Spinal cord (tissue), 10 donors: ENCODE measurements at places on chromosomes 6 and 20.

DNA sequence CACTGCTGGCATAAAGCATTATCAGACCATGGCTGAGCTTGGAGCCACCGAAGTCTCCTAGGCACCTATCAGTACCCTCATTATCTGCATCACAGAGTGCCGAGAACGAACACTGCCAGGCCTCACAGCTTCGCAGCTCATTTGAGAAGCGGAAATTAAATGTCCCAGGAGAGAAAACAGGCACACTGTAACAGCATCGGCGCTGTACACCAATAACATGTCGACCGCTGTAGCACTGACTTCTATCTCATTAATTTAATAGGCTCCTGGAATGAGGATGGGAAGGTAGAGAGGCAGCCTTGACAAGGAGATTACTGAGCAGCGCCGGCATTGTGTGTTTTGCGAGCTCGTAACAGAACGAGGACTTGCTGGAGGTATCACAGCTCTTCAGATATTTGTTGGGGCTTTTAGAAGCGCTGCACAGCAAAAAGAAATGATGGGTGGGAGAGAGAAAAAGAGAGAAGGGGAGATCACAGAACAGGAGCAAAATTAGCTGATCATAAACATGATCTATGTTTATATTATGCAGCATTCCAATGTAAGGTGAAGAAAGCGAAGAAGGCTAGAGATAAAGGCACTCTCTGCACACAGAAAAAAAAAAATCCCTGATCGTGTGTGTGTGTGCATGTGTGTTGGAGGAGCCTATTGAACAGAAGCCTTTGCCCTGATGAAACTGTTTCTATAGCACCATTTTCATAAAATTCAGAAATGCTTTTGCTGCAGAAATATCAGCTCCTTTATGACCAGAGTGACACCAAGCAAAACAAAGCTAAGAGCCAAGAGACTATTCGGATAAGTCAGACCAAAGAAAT is 29.2 kb downstream of the ID4 start:
- peak; percentile 69 for DNase-seq

GRCh38 chr6:106910999-106911949 is 63.3 kb downstream of the CD24 start:
- DNase-seq, result no peak

GRCh38 chr6:1724616-1725015 is 114.9 kb downstream of the FOXC1 start:
- no peak for DNase-seq

DNA sequence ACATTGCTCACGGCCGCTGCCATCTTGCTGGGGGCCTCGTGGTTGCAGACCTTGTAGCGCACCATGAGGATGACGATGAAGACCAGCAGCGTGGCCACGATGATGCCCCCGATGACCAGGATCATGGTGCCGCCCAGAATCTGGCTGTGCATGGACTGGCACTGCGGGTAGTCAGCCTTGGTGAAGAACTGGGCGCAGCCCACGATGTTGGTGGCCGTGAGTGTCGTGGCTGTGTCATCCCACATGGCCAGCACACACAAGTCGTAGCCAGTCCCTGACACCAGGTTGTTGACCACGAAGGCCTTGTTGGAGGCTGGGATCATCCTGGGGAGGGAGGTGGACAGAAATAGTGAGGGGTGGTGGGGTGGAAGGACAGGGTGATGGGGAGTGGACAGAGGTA is 194.6 kb downstream of the LRFN2 start:
- DNase-seq, result no peak

GRCh38 chr6:37104824-37105147 is 65.2 kb upstream of the PIM1 start:
- DNase-seq, result no peak

- DNase-seq, result no peak
Observed at GRCh38 chr20:6583134-6583738, 184.2 kb upstream of the BMP2 start.

DNA sequence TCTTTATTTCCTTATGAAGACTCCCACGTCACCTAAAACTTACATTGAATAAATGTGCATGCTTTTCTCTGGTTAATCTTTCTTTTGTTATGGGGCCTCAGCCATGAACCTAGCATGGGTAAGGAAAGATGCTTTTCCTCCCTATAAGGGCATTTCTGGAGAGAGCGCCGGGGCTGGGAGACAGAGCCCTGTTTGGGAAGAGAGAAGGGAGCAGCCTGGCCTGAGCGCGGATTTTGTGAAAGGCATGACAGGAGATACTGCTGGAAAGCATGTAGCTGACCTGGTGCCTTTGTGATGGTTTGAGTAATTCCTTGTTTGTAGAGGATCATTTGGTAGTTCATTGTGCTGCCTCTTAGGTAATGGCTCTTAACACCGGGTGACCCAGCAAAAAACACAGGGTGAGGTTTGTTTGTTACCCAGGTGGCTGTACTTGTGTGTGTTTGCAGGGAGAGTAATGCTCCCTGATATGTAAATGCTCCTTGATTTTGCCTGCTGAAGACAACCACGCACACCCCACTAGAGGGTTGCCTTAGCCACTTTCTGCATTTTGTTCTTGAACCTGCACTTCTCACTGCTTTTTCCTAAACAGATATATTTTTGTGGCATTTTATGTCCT is 59.2 kb downstream of the ANKRD6 start:
- no peak for DNase-seq

DNA sequence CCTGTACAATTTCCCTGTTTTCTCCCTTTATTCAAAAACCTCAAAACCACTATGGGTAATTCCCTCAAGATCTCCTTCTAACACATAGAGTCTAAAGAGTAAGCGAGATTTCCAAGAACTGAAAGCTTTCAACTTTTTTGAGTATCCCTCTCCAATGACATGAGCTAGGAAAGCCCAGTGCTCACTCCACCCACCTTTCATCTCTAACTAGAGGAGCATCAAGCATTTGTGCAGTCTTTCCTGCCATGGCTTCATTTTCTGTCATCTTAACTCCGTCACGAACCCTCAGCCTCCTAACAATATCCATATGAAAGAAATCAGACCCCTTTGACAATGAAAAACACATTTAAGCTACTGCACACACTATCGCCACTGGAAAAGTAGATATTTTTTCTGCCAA is 91.9 kb upstream of the SUPT3H start:
- no peak for DNase-seq

GRCh38 chr6:116096979-116097816 is 3.5 kb upstream of the NT5DC1 start:
- no peak for DNase-seq

DNA sequence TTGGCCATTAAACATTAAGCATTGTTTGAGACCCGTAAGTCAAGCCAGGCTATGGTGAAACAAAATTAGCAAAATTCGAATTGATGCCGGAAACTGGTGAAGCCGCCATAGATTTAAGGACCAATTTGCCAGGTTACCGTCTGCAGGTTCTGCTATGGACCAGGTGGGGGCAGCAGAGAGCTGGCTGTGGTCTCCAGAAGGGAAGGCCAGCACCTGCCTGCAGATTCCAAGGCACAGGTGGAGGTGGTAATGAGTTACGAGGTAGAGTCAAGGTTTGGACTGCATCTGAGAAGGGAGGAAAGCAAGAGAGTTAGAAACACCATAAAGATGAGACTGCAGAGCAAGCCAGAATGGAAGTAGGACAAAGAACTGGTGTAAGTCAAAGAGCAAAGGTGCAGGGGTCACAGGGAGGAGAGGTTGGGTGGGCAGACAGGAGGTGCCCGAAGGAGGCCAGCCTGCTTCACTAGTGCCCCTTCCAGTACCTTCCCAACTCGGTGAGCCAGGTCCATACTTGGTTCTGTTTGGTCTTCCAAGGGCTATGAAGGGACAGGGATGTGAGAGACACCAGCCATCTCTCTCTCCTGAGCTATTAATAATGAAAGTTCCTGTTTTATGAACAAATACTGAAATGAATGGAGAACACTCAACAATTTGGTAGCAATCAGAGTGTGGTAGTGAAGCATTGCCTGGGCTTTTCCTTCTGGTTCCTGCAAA is 131.6 kb upstream of the ESR1 start:
- no peak for DNase-seq

DNA sequence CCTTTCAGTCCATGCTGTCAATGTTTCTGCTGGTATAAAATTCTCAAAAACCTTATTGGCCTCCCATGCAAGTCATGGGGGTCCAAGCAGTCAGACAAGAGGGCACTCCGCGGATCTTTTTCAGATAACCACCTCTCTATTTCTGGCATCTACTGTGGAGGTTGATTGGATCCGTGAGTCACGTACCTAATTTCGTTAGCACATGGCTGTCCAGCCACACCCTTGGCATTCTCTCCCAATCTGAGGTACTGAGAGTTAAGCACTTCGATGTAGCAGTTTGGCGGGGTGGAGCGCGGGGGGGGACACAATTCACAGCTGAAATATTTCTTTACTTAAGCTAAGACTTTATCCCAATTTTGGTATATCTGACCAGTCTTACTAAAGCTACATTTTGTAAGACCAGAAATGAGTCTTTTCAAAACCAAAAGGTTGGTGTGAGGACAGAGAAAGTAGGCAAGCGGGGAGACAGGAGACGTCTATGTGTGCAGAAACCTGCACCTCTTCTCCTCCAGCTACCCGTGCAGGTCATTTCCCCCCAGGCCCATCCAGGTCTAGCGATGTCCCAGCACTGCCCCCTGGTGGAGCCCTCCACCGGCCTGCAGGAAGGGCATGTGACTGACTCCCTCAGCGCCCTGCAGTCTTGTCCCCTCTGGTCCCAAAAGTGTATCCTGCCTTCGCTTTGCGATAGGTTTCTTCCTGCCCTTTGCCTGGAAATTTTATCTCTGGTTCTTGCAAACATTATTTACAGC is 113.1 kb downstream of the ADAT2 start:
- no peak for DNase-seq

DNA sequence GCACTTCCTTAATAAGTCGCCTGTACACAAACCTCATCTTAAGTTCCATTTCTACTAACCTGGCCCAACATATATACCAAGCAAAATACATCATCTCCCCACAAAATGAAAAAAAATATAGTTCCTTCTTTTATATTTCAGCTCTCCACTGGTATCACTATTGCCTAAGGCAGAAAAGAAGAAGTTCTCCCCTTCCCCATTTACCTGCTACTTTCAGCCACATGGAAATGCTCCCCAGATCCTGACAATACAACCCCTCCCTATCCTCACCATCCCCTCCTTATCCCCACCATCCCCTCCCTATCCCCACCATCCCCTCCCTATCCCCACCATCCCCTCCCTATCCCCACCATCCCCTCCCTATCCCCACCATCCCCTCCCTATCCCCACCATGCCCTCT is 175.7 kb downstream of the LINC00237 start:
- DNase-seq, result no peak

GRCh38 chr6:85344996-85345395 is 104.9 kb upstream of the NT5E start:
- no peak for DNase-seq

- DNase-seq, result peak; percentile 61
Observed at GRCh38 chr6:82040405-82041221, 206.9 kb downstream of the IBTK start.

DNA sequence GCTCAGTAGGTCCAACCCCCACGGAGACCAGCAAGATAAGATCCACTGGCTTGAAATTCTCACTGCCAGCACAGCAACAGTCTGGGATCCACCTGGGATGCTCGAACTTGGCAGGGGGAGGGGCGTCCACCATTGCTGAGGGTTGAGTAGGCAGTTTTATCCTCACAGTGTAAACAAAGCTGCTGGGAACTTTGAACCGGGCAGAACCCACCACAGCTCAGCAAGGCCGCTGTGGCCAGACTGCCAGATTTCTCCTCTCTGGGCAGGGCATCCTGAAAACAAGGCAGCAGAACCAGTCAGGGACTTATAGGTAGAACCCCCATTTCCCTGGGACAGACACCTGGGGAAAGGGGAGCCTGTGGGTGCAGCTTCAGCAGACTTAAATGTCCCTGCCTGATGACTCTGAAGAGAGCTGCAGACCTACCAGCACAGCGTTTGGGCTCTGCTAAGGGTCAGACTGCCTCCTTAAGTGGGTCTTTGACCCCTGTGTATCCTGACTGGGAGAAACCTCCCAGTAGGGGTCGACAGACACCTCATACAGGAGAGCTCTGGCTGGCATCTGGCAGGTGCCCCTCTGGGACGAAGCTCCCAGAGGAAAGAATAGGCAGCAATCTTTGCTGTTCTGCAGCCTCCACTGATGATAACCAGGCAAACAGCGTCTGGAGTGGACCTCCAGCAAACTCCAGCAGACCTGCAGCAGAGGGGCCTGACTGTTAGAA is 782.4 kb upstream of the EYS start:
- DNase-seq, result no peak

GRCh38 chr20:61877776-61878477 is 187.8 kb downstream of the TAF4 start:
- no peak for DNase-seq

- DNase-seq, result peak; percentile 46
Observed at GRCh38 chr20:48523191-48523995, 304.4 kb downstream of the PREX1 start.

GRCh38 chr20:10954137-10954840 is 280.5 kb upstream of the JAG1 start:
- DNase-seq, result no peak

DNA sequence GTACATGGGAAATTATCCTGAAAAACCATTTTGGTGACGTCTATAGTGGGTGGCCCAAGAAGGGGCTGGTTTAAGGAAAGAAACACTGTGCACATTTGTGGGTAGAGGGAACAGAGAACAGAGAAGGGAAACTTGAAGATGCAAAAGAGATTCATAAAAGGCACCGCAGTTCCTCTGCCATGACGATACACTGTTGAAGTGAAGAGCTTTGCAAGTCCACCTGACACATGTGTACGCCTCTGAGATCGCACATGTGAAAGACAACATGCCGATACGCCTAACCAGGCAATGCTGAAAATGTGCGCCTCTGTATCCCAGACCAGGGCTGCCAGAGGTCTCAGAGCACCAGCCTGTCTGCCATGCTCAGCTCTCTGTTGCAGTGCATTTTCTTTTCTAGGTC is 180.9 kb downstream of the KIF16B start:
- no peak for DNase-seq

GRCh38 chr6:135088281-135088680 is 33.7 kb upstream of the HBS1L start:
- no peak for DNase-seq

DNA sequence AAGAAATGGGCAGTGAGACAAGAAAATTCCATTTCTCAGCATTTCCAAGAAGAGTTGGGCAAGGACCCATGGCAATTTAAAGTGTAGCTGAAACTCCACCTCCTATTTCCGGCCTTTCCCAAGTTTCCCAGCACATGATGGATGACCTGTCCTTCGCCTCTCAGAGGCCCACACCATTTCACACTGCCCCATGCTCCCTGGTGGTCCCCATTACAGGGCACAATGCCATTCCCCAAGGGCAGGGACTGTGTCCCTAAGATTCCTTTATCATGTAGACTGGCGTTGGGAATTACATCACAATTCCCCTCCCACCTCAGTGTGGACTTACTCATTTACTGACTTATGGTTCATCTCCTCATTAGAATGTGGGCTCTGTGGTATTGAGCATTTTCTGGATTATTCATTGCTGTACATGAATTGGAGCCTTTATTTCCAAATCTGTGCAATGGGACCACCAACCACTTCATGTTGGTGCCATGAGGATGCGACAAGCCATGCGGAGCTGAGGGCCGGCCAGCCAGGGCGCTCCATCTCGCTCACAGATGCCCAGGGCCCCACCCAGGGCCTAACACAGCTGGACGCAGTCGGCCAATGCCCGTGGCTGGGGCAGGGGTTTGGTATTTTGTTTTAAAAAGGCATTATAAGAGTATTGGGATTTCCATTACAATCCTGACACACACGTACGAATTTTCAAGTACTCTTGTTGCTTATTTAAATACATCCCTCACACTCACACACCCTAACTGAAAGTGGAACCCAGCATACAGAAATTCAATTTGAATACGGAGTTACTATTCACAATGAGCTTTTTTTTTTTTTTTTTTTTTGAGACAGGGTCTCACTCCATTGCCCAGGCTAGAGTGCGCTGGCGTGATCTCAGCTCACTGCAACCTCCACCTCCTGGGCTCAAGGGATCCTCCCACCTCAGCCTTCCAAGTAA is 5.4 kb downstream of the ACSS1 start:
- no peak for DNase-seq

- DNase-seq, result no peak
Observed at GRCh38 chr6:15490242-15491100, 172.4 kb downstream of the DTNBP1 start.
